ACHN (cell line): ENCODE measurements at places on chromosomes 5 and 9.

- DNase-seq = no peak
Measured at GRCh38 chr5:165143741-165144140, 1638.3 kb downstream of the MAT2B start.

DNA sequence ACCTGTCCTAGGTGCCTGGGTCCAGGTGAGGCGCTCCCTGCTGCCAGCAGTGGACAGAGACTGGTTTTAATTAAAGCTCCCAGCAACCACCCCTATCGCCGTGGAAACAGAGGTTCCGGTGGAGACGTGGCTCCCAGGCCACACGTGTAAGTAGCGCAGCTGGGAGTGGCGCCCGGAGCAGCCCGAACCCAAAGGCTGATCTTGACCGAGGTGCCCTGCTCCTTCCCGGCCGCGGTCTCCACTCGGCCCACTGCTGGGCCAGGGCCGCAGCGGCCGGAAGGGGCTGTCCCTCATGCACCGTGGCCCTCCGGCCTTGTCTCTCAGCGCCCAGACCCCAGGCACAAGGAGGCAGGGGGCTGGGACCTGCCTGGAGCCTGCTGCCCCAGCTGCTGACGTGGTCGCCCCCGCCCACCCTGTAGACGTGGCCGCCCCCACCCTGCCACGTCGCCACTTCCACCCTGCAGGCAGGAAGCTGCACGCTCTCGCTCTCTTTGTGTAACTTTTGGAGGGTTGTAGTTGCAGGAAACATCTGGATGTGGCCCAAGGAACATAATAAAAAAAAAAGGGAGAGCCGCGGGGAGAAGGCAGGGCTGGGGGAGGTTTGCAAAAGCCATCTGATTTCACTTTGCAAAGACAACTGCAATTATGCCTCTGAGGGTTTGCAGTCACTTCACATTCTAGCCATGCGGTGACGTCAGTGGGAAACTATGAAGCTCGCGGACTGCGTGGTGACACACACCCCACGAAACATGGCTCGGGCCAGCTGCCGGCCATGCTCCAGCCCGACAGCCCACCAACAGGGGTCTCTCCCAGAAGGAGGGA is 129.9 kb downstream of the RXRA start:
- no peak for DNase-seq

DNA sequence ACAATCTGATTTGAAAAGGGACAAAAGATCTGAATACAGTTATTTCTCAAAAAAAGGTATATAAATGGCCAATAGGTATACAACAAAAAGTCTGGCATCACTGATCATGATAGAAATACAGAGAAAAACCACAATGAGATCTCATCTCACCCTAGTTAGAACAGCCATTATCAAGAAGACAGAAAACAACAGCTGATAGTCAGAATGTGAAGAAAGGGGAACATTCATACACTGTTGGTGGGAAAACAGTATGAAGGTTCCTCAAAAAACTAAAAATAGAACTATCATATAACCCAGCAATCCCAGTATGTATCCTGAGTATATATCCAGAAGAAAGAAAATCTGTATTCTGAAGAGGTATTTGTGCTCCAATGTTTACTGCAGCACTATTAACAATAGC is 75.7 kb upstream of the OR2K2 start:
- DNase-seq = no peak

DNA sequence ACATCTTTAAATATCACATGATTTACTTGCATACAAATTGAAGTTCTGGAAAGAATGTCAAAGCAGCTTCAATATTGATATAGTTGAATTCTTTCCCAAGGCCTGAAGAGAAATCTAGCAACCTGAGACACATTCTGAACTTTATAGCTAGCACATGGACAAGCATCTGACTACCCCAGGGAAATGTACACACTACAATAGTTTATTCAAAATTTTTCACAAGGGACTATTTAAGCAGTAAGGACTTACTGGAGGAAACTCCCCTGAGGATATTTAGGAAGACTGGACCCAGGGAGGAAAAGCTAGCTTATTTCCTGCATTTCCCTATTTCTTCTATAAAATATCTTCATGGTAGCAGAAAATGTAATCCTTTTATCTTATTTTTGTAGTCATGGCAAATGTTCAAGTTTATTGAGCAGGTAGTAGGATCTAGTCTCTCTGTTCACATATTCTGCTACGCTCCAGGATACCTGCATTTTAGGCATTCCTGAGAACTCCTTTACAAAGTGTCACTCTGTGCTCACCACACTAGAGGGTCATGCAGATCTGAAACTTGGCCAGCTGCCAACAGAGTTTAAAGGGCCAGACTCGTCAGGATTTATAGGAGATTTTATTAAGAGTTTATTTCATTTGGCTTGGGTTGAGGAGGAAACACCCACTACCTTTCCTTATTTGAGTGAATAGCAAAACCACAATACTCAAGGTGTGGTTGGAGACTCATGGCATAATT is 348.4 kb upstream of the FTMT start:
- peak; percentile 2 for DNase-seq

DNA sequence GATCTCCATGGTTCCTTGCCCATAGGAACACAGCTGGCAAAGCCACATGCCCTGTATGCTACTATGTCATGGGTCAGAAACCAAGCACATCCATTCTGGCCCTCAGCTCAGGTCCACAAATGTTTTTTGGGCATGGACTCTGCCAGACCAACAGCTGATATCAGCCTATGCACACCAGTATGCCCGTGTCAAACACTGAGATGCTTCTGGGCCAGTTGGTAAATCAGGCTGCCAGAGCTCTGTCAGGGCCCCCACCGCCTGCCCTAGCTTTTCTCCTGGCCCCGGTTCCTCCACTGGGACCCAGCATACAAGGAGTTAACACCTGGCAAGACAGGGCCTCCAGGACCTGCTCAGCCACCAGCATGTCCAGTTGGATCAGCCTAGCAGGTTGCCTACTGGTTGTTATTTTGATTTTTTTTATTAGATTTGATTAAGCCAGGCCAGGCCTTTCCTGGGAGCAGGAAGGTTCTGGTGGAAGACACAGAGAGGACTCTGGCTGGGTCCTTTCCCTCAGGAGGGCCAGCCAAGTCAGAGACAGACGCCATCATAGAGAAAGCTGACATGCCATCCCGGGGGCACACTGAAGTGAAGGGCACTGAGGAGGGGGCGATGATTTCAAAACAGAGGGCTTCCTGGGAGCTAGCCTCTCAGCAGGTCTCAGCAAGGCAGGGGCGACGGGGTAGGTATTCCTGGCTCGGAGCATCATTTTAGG is 65.8 kb downstream of the TSTD2 start:
- DNase-seq = no peak

DNA sequence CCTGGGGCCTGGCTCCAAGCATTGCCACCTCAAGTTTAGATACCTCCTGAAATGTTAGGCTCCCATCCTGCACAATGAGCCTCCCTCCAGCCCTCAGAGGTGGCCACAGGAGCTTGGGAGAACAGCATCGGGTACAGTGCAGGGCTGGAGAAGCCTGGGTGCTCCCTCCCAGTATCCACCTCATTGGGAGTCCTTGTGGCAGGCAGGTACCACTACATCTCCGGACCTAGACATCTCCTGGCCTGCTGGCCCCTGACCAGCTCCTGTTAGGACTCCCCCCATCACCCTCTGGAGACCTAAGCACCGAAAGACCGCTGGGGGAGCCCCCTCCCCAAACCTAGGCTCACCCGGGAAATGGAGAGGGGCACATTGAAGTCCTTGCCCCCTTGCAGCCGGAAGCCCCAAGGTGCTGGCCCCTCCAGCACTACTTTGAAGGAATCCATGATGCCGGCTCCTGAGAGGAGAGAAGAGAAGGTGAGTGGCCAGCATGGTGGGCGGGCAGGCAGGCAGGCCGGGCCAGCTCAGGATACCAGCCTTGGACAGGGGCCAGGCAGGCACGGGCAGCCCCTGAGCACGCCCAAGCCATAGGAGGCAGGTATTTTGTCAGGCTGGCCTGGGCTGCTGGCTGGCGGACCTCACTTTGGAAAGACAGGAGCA is 1.2 kb downstream of the PDLIM7 start:
- DNase-seq = peak; percentile 69

- peak; percentile 10 for DNase-seq
Measured at GRCh38 chr9:125405938-125406809, 144.5 kb downstream of the GAPVD1 start.

- no peak for DNase-seq
Measured at GRCh38 chr5:82360022-82360421, 81.9 kb upstream of the RPS23 start.

GRCh38 chr5:8934455-8934854 is 611.4 kb downstream of the SEMA5A start:
- no peak for DNase-seq

DNA sequence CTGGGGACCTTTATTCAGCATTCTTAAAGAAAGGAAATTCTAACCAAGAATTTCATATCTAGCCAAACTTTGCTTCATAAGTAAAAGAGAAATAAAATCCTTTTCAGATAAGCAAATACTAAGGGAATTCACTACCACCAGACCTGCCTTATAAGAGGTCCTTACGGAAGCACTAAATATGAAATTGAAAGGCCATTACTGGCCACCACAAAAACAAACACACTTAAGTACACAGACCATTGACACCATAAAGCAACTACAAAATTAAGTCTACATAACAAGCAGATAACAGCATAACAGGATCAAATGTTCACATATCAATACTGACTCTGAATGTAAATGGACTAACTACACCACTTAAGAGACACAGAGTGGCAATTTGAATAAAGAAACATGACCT is 361.4 kb upstream of the POU5F2 start:
- DNase-seq = no peak

- DNase-seq = no peak
Measured at GRCh38 chr9:3660936-3661335, 135.1 kb upstream of the RFX3 start.

DNA sequence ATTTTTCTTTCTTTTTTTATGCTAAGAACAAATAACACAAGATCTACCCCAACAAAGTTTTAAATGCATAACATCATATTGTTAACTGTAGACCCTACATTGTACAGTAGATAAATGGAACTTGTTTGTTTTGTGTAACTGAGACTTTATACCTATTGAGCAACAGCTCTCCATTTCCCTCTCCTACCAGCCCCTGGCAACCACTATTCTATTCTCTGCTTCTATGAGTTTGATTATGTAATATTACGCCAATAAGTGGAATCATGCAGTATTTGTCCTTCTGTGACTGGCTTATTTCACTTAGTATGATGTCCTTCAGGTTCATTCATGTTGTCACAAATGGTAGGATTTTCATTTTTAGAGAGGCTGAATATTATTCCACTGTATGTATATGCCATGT is 308.2 kb upstream of the PRR16 start:
- DNase-seq = no peak
